H4 (cell line): ENCODE measurements at places on chromosomes 4 and X. TPM values are rescaled to one million over a fixed set of nuclear protein-coding genes. Genes with fewer than 3 reads are reported as not detected.

DNA sequence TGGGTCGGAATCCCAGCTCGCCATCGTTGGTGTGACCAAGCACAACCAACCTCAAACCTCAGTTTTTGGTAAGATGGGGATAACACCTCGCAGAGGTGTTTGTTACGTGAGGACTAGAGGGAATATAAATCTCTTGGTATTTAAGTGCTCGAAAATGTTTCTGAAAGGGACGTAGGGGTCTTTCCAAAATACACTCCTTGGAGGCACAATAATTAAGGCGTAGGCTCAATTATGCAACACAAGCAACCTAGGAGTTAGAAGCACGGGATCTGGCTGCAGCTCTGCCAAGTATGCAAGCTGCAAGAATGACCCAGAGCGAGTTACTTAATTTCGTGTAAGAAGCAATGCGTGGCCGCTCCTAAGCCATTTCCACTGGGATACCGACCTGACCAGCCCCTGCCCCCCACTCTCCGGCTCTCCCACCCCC is 552 bp downstream of the ADH5 start:
- peak; percentile 53 for DNase-seq

DNA sequence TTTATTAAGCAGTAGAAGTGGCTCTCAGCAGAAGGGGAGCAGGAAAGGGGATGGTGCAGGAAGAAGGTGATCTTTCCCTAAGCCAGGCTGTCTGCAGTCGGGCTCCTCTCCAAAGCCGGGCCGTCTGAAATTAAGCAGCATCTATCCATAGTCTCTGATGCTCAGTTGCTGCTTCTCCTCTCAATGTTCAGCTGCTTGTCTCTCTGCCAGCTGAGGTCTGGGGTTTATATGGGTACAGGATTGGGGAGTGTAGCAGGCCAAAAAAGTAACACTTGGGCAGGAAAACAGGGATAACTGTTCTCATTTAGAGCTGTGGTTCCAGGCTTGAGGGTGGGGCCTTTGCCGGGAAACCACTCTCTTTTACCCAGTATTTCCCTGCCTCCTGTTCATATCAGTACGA is 39.2 kb upstream of the CCKAR start:
- DNase-seq, result no peak

- DNase-seq, result no peak
Measured at GRCh38 chrX:65508851-65509250, 25.7 kb downstream of the LAS1L start.

GRCh38 chrX:103556963-103557612 is 28.2 kb upstream of the TCEAL4 start:
- no peak for DNase-seq

DNA sequence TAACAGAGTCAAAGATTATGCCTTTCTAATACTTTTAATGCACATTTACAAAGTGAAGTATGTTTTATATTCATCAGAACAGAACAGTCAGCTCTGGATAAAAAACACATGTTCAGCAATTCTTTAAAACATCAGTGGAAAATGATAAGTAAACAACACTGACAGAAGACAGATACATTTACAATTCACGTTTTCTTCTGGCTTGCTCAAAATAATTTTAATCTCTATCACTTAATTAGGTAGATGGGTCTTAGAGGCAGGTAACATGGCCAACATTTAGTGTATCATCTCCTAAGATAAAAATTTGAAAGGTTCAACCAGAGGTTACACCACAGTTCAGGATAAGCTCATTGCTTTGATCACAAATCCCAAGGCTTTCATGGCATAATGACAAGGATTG is 156.8 kb upstream of the MAB21L2 start:
- no peak for DNase-seq

- DNase-seq, result no peak
Measured at GRCh38 chrX:100975212-100975611, 5.7 kb downstream of the ARL13A start.

DNA sequence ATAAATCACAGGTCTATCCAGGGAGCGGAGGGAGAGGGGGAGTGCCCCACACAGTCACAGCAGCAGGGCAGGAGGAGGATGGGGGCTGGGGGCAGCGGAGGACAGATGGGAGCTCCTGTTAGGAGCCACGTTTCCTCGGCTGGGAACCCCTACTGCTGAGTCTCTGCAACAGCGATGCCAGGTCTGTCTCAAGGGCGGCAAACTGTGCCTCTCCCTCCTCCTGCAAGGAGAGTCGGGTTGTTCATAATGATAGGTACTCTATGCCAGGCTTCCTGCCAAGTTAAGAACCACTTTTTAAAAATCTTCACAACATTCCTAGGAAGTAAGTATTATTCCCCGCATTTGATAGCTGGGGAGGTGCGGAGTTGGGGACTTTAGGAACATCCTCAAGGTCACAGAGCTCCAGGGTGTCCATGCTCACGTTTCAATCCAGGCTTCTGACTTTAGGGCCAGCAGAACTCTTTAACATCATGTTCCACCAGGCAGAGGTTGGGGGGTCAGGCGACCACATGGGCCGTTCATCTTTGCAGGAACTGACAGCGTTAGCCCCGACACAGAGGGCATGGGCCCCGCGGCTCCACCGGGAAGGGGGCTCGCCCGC is 98.3 kb upstream of the MAML3 start:
- no peak for DNase-seq

DNA sequence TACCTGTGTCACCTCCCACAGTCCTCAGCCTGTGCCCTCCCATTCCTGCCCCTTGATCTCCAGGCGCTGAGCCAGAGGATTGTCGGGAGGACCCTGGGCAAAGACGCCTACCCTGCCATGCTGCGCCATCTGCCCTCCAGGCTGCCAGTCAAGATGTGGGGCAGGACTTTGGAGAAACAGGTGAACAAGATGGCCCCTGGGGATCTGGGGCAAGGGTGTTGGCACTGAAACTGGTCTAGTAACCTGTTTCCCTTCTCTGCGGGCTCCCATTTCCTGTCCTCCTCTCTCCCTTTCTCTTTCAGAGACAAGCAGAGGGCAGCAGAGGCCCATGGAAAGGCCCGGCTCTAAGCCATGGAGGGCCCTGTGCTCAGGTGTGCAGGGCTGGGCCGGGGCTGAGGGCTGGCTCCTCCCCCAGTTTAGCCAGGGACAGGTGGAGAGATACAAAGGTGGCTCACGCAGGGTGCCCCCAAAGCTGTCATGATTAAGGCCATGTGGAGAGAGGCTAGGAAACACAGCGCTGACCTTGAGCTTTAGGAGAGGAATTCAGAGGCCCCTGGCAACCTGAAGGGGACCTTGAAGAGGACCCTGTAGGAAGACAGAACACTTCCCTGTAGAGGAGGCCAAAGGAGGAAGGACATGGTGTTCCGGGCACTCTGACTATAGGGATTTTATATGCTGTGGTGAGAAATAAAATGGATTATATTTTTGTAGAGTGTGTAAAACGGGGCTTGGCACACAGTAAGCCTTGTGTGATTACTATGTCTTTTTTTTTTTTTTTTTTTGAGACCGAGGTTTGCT is at the start of gene GLOD5:
Gene GLOD5, plus strand, starts transcription at position 74 of the 798 bp plus-strand sequence. Its CDS starts 44 bp downstream, at position 118.
- peak; percentile 9 for DNase-seq

GRCh38 chrX:68072041-68072440 is 361.3 kb downstream of the OPHN1 start:
- DNase-seq, result no peak

- DNase-seq, result no peak
Measured at GRCh38 chrX:13776387-13776786, 40.5 kb downstream of the GPM6B start.

DNA sequence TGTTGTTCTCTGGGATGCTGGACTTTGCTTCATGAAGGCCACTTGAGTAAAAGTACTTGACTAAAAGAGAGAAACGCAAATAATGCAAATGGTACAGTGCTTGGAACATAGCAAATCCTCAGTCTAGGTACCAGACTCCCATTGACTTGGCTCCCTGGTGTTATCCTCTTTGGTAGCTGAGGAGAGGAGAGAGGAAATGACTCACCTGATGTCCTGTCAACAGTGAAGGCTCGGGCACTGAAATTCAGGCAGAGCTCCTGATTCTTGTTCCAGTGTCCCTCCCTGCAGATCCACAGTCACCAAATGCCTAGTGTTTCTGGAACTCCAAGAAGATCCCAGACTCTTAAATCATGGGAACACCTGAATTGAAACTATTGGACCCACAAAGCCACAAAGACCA is 22.5 kb upstream of the TCEAL4 start:
- no peak for DNase-seq

DNA sequence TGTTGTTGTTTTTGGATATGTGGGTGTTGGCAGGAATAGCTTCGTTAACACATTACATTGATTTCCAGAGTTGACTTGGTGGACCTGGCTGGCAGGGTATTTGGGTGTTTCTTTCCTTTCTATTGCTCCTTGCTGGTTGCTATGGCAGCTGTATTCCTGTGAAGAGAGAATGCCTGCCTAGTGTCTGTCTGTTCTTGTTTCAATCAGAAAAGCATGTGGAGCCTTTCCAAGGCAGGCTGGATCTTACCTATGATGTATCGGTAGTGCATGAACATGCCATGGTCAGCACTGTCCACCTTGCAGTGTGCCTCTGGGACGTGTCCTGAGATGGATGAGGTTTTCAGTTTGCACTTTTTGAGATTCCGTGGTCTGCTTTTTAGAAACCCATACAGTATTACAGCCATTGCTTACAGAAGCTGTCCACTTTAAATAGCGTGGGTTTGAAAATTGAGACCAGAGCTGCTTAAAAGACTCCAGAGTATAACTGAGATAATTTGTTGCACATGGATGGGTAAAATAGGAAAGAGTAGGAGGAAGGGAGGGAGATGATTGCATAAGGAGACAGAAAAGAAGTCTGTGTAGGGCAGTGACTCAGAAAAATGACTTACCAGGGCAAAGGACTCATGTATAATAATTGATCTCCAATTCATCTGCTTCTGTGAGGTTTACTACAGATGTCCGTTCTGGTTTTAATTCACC is 20.0 kb upstream of the AADAT start:
- no peak for DNase-seq

DNA sequence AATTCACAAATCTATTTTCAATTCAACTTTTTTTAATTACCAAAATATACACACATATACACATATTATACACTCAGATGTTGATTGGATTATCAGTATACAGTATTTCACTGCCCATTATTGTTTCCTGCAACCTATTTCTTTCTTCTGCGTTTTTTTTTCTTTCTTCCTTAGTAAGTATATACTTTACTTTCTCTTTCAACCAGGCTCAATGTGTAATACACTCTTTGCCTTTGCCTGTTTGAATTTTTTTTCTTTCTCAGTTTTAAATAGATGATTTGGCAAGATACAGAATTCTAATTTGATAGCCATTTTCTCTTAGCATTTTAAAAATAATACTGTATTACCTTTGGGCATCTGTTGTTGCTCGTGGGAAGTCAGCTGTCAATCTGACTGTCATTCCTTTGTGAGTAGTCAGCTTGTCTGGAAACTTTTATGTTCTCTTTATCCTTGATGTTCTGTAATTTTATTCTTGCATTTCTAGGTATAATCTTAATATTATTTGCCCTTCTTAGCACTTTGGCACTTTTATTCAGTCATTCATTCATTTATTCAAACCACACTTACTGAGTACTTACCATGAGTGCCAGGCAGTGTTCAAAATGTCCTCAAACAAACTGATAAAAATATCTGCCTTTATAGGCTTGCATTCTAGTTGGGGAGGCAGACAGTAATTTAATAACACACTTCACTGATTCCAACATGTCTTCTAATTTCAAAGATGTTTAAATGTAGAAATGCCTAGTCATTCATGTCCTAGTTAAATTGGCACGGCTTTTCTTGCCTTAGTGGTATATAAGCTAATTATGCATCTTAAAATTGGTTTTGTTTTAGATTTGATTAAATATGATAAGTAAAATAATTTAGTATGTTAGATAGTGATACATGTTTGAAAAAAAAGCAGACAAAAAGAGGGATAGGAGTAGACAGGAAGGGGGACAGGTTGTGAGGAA is 3.7 kb downstream of the USP38 start:
- DNase-seq, result no peak

DNA sequence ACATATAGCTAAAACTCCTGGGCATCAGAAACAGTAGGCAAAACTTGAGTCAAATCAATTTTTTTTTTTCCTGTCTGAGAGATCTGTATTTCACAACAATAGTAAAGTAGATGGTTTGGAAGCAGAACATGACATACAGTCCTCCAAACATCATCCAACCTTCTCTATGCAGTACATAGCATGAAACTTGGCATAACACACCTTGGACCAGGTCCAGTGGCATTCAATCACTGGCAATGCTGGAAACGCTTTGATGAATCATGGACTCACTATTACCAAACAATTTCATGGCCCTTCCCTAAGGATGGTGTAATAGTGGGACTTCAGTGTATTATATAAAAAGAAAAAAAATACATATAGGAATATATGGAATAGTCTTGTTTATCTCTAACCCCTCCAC is 154.6 kb downstream of the FMR1NB start:
- DNase-seq, result peak; percentile 3

- peak; percentile 86 for DNase-seq
Measured at GRCh38 chr4:16916719-16917337, 18.4 kb upstream of the LDB2 start.

DNA sequence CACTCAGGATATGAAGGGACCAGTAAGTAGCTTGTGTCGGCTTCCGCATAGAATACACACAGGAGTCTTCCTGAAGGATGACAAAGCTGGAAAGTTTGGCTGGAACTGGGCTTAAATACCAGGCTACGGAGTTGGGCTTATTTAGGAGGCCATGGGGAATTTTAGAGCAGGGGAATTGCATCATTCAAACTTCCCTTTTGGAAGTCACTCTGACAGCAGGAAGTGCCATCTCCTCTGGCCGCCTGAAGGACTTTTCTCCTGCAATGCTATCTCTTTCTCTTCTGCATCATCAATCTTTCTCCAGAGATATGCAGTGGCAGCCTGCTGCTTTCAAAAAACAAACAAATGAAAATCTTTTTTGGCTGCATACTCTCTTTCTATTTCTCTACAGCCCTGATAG is 48.4 kb upstream of the PAK3 start:
- DNase-seq, result no peak

- no peak for DNase-seq
Measured at GRCh38 chrX:123399709-123400108, 215.6 kb downstream of the GRIA3 start.

DNA sequence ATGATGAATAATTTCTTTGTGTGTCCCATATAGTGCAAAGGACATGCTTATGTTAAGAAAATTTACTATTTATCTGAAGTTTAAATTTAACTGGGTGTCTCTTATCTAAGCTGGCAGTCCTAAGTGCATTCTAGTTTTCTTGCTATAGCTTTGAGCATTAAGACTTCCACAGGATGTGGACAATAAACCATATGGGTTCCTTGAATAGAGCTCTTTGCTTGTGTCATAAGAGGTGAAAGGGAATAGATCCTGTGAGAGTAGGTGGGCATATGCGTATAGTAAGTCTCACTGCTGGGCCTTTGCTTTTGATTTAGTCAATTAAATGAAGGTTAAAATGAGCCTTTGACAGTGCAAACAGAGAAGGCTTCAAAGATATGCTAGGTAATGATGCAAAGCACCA is 223.4 kb upstream of the GYPA start:
- no peak for DNase-seq

Gene P2RY10
- not detected in 2 replicates for total RNA-seq

Gene DHX15
- 181 and 224 TPM in 2 replicates for total RNA-seq

Gene MFAP3L
- total RNA-seq, result 3.6 and 4.3 TPM in 2 replicates

Gene XK
- 1.6 and 2.3 TPM in 2 replicates for total RNA-seq
